ENCODE measurements at places on chromosomes 7 and 10.
A peak's percentile ranks its signal among the peaks of the same experiment; 100 is the strongest.

GRCh38 chr7:5001911-5002310 is 42.9 kb upstream of the MMD2 start:
- DNase-seq: no peak

GRCh38 chr7:101410743-101411507 is 48.2 kb downstream of the COL26A1 start:
- peak; percentile 10 for DNase-seq

GRCh38 chr10:89426230-89426868 is 12.0 kb downstream of the IFIT5 start:
- no peak for DNase-seq

GRCh38 chr7:832968-833424 is 720 bp downstream of the SUN1 start:
- no peak for DNase-seq

DNA sequence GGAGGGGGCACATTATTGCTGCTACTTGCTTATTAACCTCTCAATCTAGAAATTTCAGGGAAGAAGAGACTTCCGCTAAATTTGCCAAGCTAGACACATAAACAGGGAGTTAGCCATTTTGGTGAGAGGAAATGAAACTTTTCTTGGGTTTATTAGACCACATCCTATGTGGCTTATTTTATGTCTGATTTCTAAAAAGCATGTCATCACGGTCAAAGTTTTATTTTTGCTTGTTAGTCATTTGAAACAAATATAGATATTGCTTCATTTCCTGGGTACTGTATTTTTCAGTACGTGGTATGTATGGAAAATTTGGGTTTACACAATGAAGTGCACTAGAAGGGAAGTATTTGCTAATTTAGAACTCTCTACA is 144.1 kb downstream of the TCF7L2 start:
- DNase-seq: no peak

- no peak for DNase-seq
These were observed 29.4 kb upstream of the ATOH7 start for GRCh38 chr10:68261132-68261856.

GRCh38 chr10:86104156-86104555 is 262.4 kb downstream of the GRID1 start:
- no peak for DNase-seq

- no peak for DNase-seq
These were observed 83.0 kb downstream of the ABCB5 start for GRCh38 chr7:20698469-20698868.

GRCh38 chr7:76428868-76429805 is 4.4 kb downstream of the ZP3 start:
- no peak for DNase-seq

DNA sequence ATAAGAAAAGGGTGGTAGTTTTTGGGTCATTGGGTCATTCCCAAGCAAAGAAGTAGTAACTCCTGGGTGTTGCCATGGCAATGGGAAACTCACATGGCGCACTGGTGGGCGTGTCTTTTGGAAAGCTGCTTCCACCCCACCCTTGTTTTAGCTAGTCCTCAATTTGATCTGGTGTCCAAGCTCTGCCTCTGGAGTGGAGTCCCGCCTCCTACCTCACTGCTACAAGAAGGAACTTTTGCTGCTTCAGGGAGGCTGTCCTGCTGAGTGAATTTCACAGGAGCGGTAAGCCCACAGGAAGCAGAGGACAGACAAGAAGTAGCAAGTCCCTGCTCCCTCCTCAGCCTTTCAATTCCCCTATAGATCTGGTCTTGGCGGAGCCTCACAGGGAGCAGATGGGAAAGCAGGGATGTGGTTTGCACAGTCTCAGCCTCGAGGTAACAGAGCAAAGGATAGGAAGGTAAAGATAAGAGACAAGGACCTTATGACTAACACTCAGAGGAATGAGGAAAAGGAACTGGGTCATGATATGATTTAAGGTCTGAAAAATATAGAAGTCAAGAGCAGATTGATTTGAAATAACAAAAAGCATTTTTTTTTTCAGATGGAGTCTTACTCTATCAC is 700.3 kb downstream of the TNS3 start:
- no peak for DNase-seq

DNA sequence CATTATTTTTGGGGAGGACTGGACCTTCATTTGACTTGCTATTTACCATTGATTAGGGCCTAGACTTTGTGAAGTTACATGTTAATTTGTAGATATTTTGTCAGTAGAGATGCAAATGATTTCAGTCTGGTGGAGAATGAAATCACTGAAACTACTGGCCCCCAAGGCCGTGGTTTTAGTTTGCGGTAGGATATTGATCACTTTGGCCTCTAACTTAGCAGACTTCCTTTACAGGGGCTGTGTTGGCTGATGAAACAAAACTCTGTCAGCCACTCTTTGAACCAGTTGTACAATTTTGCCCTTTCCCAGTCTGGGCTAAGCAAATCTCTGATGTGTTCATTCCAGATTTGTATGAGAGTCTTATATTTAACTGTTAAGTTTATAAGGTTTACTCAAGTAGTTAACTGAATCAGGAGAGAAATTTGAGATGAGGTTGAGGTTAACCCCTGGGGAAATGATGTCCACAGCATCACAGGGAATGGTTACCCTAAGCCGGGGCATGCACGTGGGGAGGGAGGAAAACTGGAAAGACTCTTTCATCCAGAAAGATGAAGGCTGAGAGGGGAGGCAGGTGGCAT is 105.7 kb upstream of the INSIG1 start:
- DNase-seq: no peak

All from activated CD4-positive, alpha-beta T cell treated with anti-CD3 and anti-CD28 coated beads, Interleukin-2, amount 50 U/mL, for 24 hours (primary cell).